ENCODE measurements at places on chromosomes 7 and 10.
A peak's percentile ranks its signal among the peaks of the same experiment; 100 is the strongest.

DNA sequence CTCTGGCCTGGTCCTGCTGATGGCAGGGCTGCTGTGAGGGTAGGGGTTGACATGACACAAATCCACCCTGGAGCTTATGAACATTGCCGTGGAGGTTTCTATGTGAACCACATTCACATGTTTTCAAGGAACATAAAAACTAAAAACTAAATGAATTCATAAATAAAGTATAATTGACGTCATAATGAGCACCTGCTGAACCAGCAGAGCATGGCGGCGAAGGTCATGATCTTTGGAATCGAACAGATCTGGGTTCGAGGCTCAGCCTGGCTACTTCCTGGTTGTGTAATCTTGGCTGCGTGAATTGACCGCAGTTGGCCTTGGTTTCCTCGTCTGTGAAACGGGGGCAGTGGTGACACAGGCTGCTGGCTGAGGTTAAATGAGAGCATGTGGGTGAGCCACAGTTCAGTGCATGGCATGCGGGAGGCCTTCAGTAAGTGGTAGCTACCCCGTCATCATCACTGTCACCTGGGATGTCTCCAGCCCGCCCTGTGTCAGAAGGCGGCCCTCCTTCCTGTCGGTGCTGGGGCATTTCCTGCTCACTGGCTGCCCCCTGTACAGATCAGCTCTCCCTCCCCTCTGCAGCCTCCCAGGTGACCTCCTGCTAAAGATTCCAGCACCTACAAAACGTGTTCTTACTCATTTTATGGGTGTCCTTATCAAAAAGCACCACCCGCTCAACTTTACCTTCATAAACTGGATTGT, 190.3 kb upstream of the SHH start:
- DNase-seq = no peak

DNA sequence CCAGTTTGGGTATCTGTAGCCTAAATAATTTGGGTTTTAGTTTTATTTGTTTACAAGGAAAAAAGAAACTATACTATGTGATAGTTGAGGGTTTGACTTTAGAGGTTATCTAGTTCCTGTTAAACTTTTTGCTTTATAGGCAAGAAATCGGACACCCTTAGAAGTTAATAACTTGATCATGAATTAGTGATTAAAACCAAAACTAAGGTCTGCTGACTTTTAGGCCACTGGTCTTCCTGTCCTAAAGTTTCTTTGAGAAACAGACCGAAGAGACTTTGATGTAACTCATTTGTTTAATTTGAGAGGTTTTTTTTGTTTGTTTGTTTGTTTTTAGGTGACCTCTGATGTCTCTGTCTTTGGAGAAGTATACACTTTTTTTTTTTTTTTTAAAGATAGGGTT, 59.7 kb downstream of the PHTF2 start:
- no peak for DNase-seq

DNA sequence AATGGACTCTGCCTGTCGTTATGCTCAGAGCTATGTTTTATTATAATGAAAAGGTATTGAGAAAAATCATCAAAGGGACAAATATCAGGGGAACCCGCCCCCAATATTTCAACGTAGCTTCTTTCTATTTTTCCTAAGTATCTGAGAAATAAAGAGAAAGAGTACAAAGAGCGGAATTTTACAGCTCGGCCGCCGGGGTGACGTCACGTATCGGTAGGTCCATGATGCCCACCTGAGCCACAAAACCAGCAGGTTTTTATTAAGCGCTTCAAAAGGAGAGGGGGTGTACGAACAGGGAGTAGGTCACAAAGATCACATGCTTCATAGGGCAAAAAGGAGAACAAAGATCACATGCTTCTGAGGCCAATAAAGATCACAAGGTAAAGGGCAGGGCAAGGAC, 281.6 kb upstream of the POM121L12 start:
- no peak for DNase-seq

DNA sequence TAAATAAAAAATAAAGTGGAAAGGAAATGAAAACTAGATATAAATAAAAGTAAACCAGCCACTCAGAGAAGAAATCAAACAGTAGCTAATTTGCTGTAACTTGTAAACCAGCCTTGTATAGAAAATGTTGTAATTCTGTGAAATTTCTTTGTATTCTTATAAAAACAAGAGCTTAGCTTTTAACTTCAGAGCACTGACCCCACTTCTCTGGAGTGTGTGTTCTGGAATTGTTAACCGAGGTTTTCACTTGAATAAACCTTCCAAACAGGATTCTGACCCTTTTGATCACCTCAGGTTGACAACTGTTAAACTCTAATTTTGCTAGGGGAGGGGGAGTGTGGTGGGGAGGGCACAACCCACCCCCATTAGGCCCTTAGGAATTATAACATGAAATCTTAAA, 151.9 kb upstream of the TRIM24 start:
- no peak for DNase-seq

DNA sequence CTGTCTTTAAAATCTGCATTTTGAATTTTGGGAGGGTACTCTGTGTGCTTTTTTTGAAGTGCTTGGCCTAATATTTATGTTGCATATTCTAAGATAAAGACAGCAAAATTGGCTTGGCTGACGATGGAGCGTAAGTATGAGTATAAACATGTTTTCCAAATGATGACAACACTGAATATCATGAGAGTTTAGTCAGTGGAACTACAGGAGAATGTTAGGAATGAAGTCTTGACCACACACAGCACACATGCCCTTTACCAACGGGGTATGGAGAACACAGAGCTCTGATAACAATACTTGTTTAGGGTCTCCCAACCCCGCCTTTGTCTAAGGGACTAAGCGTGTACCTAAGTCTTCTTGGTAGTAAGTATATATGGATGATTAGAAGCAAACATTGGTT, 253.9 kb upstream of the FZD8 start:
- peak; percentile 85 for DNase-seq

DNA sequence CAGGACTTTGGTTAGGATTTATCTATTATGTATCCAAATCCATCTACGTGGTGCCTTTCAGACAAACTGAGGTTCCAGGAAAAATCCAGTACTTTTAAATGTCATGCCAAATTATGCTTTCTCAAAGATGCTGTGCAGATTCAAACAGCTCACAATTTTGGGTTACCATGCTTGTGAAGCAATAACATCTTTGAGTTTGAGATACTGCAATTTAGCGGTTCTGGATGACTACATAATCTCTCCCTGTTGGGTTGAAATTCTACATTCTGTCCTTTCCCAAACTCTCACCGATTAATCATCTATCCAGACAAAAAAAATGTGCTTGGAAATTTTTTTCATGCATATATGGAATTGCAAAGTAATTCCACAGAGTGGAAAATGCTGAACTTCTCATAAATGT, 3.5 kb downstream of the RHOBTB1 start:
- DNase-seq = peak; percentile 4

- no peak for DNase-seq
Observed at GRCh38 chr7:54743580-54743979, 15.4 kb downstream of the SEC61G start.

GRCh38 chr10:22379059-22379458, 33.8 kb downstream of the SPAG6 start:
- DNase-seq = no peak

GRCh38 chr10:131753336-131753735, 147.5 kb upstream of the PPP2R2D start:
- no peak for DNase-seq

- DNase-seq = peak; percentile 96
Observed at GRCh38 chr7:117132321-117133120, 179.2 kb downstream of the ST7 start.

GRCh38 chr10:74363727-74364126, 212.7 kb downstream of the ADK start:
- DNase-seq = no peak

DNA sequence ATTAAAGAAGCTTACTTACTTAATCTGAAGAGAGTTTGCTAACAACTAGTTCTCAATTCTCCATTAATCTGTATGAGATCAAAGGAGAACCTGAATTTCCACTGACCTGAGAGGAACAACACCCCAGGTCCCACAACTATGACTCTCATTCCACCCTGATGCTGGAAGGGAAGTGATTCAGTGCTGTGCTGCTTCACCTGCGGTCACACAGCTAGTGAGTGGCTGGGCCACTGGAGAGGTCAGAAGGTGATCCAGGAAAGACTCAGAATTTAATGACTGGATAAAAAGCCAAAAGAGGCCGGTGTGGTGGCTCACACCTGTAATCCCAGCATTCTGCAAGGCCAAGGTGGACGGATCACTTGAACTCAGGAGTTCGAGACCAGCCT, 23.6 kb downstream of the SORBS1 start:
- no peak for DNase-seq

DNA sequence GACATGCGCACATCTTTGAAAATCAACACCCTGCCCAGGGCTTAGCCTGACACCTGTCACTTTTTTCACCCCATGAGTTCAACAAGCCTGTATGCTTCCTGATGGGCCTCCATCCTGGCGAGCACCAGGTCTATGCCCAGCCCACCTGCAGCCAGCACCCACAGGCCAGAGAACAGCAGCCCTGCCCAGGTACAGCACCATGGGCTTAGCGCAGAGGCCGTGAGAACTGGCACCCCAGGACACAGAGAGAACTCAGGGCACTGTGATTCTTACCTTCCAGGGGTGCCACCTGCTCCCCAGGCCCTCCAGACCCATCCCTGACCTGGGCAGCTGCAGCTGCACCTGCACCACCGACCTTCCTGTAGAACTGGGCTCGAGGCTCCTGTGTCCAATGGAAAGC, 536.6 kb downstream of the TCERG1L start:
- DNase-seq = no peak

- DNase-seq = peak; percentile 99
Observed at GRCh38 chr10:58856508-58857240, 319.8 kb upstream of the PHYHIPL start.

DNA sequence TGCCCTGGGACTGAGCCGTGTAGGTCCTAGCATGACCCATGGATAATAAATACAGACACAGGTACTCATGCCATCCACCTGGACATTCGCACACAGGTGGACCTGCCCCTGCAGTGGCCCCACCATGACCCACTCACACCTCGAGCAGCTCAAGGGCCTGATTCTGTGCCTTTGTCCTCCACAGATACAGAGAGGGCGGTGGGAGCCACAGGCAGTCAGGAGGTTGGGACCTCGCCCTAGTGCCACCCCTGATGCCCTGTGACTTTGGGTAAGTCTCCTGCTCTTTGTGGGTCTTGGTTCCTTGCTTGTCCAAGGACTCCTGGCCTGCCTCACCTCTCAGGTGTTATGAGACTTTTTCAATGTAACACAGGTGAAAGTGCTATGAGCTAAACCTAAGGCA, 42.9 kb downstream of the C10orf120 start:
- DNase-seq = no peak

DNA sequence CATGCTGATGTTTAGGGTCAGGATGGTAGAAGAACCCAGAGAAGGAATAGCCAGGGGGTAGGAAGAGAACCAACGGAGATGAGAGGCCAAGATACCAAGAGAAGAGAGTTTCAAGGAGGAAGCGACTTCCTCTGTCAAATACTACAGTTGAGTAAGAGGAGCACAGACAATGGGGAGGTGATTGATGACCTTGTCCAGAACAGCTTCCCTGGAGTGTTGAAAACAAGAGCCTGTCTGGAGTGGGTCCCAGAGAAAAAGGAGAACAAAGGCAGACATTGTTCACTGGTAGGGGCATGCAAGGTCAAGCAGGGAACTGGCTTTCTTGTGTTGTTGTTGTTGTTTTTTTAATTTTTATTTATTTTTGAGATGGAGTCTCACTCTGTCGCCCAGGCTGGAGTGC, 9.6 kb upstream of the TRIM56 start:
- DNase-seq = no peak

DNA sequence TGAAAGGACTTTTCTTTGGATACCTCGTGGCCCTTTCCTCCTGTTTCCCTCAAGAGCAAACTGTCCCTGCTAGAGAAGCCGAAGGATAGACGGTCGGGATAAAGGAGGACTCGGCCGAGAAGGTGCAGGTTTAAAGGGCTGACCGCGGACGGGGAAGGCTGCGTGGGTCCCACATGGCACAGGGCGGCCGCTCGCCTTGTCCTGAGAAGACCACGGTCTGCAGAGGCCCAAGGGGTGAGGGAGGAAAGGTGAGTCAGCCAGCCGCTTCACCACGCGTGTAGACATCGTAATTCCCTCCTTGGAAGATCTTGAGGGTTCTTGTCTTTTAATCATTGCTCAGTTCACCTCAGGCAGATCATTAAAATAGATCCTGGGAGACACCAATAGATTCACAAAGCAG, 253.8 kb downstream of the DPP6 start:
- no peak for DNase-seq

- no peak for DNase-seq
Observed at GRCh38 chr10:58615237-58615935, 102.7 kb downstream of the BICC1 start.

- DNase-seq = no peak
Observed at GRCh38 chr7:109890622-109891021, 1200.3 kb upstream of the LRRN3 start.

- no peak for DNase-seq
Observed at GRCh38 chr7:48173313-48173712, 2.1 kb downstream of the ABCA13 start.

DNA sequence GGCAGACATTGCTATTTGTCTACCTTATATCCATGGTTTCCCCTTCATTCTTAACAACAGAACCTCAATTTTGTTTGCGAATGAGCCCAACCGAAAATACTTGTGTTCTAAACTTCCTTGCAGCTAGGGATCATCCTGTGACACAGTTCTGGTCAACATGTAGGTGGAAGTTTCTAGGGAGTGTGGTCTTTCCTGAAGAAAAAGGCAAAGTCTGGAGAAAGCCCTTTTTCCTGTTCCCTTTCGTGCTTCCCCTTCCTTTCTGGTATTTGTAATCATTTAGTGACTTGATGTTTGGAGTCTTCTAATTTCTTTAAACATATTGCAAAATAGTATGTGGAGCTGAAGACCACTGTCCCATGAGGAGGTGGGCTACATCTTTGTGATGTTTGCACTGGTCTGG, 2.9 kb upstream of the IFRD1 start:
- DNase-seq = no peak

DNA sequence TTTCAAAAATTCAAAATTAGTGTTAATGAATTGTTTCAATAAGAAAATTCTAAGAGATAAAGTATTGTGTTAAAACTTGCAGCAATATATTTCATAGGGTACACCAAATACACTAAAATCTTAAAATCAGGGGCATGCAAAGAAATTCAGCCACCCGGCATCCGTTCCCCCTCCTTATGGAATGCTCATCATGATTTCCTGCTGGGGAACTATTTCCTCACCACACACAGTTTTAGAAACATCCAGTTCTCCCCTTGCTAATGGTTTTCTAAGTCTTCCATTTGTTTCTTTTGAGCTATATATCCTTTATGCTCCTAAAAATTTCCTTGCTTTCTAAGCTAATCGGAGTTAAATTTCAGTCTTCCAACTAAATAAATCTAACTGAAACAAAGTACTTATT, 60.7 kb downstream of the CHCHD3 start:
- peak; percentile 11 for DNase-seq

DNA sequence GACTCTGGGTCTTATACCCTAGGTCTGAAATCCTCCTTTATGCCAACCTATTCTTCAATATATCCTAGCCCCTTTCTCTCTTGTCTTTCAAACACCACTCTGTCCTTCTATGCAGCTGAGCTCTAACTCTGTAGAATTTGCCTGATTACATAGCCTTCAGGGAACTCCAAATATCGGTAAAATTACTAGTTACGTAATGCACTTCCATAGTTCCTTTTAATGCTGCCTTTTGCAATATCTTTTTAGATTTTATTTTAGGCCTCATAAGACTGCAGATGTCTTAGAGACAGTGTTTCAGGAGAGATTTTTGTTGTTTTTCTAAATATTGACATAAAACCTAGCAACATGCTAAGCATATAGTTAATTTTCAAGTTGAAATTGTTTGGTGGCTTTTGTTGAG, 924.8 kb downstream of the CNTNAP2 start:
- DNase-seq = no peak
